NCI-H1436 (cell line): ENCODE measurements at places on chromosomes 5 and 9.

DNA sequence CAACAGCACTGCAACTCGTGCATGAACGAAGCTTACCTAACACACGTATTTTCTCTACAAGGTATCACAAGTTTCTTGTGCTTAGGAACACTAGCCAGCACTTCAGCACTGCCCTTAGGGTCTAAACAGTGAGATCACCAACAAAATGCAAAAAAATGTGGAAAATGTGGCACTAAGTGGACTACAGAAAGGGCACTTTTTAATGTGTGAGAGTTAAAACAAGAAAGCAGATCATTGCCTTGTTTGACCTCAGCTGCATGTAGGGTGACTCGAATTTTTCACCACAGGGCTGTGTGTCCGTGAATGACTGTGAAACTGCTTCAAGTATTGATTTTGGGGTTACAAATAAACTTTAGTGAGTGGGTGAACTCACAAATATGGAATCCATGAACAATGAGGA is 90.5 kb downstream of the MARCHF3 start:
- DNase-seq, result no peak

DNA sequence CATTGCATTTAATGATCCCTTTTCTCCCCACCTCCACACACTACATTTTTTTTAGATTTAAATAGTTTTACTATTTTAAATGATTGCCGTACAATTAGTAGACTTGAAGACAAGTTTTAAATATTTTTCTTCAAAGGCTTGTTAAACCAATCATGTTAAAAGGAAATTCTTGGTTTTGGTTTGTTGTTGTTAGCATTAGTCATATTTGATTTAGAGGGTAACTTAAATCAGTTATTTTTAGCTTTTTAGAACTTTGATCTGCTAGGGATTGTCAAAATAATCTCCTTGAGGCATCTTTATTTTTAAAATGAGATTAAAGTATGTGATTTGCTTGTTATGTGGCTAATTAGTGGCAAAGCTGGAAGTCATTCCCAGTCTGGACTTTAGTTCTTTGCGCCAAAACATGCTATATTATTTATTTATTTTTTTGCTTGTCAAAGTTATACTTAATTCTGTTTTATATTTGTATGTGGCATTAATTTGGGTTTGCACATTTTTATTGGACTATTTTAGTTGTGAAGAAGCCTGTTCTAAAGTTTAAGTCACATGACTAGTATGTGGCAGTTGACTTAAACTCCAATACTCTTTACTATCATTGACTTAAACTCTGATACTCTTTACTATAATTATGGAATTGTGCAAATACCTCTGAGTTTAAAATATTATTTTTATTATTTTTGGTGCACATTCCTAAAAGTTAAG is 14.7 kb downstream of the ITGA1 start:
- DNase-seq, result no peak

- no peak for DNase-seq
Observed at GRCh38 chr5:114001076-114001475, 360.8 kb upstream of the KCNN2 start.

DNA sequence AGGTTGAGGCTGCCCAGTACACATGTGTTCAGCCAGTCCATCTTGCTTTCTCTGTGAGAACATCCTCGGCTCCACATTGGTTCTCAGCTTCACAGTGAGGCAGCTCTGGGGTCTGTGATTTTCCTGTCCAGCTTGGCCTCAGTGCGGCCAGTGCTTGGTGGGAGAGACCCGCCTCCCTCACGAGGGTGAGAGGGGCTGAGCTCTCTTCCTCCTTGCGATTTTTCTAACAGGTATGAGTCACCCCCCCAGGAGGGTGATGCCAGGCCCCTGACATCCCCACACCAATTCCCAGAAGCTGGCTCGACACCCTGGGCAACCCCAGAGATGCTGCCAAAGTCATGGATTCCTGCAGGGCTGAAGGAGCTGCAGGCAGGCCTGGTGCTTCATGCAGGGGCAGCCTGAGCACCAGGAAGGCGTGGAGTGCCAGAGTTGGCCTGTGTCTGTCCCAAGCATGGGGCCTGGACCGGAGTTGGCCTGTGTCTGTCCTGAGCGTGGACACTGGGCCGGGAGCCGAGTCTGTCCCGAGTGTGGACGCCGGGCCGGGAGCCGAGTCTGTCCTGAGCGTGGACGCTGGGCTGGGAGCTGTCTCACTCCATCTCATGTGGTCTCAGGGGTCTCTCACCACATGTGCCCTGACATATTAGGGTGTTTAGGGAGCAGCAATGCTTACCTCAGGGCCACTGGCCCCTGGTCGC is 408.6 kb upstream of the IRX4 start:
- DNase-seq, result no peak

- DNase-seq, result no peak
Observed at GRCh38 chr5:3118340-3118739, 366.9 kb upstream of the IRX2 start.

GRCh38 chr5:63554191-63554590 is 408.1 kb downstream of the HTR1A start:
- DNase-seq, result no peak

GRCh38 chr5:126659805-126660482 is 59.2 kb downstream of the PHAX start:
- no peak for DNase-seq

DNA sequence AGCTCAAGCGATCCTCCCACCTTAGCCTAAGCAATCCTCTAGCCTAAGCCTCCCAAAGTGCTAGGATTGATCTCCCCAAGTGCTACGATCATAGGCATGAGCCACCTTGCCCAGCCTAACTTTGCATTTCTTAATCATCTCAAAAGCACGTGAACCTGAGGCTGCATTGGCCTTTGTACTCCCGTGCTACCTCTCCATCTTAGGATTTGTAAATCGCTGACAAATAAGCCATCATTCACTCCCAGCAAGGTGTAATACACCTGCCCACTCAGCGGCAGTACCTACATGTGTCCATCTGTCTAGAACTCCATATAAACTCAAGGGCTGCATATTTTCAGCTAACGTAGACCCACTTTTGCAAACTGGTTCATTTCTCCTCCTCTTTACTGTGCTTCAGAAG is 2.8 kb downstream of the ANKH start:
- no peak for DNase-seq

DNA sequence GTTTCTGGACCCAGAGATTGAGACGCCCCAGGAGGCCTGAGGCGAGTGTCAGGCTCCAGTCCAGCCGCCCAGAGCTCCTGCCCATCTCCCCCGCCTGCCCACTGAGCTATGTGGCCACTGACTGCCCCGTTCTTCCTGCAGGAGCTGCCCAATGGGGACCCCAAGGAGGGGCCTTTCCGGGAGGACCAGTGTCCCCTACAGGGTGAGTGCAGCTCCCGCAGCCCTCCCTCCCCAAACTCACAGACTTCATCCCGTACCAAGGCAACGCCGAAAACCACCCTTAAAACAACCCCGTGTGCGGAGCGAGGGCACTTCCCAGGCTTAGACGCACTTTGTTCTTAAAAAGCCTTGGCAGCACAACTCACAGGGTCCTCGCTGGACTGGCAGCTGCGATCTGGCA is 23.4 kb downstream of the NKD2 start:
- no peak for DNase-seq
